Karpas-422 (cell line): ENCODE measurements at places on chromosomes 11 and 22. TPM values are rescaled to one million over a fixed set of nuclear protein-coding genes. Genes with fewer than 3 reads are reported as not detected.

TLCD5 gene
- 4.3 and 4.5 TPM in 2 replicates for total RNA-seq

PGA5 gene
- total RNA-seq = not detected in 2 replicates

MAJIN gene
- total RNA-seq = not detected in 2 replicates

CEND1 gene
- 19.8 and 50.0 TPM in 2 replicates for total RNA-seq

LSP1 gene
- 46.9 and 115 TPM in 2 replicates for total RNA-seq

ELF5 gene
- not detected in 2 replicates for total RNA-seq
